ENCODE measurements at places on chromosomes 16 and 17.

DNA sequence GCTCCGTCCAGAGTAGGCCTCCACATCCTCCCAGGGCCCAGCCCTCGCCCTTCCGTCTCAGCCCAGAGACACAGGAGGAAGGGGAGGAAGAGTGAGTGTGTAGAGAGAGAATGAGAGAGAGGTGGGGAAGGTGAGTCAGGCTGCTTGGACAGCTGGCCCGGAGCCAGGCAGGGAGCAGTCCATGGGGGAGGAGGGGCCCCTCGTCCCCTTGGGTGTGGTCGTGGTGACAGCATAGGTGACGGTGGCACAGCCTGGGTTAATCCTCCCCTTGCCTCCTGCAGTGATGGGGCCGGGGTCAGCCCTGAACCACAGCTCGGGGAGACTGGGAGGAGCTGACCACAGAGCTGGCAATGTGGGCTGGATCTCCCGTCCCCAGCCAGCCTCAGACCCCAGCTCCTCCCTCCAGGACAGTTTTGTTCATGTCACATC lies 36.5 kb downstream of the FA2H start:
- DNase-seq = no peak

- DNase-seq = no peak
Measured at GRCh38 chr17:18146980-18147379, 36.6 kb upstream of the ALKBH5 start.

- no peak for DNase-seq
Measured at GRCh38 chr16:47876511-47876910, 279.3 kb downstream of the ABCC12 start.

DNA sequence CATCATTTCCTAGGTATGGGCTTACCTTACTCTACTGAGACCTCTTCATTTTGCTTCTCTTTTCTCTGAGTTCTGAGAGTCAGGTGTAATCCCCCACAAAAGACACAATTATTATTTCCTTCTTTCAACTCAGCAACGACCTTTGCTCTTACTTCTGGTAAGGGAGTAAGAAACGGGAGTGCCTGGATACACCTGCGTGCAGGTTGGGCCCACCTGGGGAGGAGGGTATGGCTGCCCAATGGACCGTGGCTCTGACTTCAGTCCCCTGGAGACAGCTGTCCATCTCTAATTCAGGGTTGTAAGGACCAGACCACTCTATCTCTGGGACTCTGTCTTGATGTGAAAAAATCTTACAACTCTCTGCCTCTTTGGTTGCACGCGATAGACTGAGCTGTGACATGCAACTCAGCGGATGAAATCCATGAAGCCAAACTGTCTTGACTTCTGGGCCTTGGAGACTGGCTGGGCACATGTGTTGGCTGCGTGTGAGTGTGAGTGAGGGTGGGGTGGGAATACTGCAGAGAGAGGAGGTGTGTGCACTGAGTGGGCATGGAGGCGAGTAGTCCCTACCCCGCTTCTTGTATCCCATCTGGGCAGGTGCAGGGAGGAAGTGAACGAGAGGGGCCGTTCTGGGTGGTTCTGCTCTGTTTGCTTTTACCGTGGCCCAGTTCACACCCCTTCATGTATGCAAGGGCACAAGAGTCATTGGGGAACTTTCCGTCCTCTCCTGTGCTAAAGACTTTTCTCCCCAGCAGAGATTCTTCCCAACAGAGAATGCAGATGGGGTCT lies 1.2 kb downstream of the TMEM238L start:
- no peak for DNase-seq

DNA sequence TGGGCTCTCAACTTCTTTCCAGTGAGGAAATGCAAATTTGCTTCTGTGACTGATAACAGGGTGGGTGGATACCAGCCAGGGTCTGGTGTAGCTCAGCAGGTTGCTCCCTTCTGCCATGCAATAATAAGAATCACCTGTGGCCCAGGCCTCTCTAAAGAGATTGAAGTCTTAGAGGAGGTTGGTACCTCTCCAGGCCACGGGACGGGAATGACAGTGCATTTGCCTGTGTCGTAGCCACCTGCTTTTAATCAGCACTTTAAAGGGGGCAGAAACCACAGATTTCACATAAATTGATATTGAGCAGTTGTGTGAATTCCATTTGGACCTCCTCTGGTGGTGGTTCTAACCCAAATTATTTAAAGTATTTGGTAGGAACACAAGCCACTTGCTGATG lies 246.9 kb downstream of the PRKCA start:
- DNase-seq = no peak

- DNase-seq = no peak
Measured at GRCh38 chr16:56371660-56371937, 53.7 kb downstream of the AMFR start.

DNA sequence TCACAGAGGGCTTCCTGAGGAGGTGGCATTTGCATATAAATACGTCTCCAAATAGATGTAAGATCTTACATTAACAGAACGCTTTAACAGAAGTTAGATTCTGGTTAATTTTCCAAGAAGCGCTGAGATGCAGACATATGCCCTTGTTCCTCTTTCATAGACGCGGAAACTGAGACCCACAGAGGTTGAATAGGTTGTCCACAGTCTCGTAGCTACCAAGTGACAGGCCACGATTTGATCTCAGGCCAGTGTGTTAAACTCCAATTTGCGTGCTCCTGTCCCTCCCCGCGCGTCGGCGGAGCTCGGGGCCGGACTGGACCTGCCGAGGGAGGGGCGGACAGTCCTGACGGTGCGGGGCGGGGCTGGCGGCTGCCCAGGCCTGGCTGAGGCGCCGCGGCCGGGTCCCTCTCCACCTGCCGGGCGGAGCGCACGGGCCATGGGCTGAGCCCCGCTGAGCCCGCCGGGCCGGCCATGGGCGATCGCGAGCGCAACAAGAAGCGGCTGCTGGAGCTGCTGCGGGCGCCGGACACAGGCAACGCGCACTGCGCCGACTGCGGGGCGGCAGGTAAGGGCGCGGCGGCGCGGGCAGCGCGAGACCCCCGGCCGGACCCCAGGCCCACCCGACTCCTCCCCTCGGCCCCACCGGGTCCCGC lies at the start of gene ADAP2:
TSS of gene ADAP2 (plus strand) at position 402 of the 653 bp plus-strand sequence. CDS start at position 472, 70 bp downstream.
- peak; percentile 8 for DNase-seq

DNA sequence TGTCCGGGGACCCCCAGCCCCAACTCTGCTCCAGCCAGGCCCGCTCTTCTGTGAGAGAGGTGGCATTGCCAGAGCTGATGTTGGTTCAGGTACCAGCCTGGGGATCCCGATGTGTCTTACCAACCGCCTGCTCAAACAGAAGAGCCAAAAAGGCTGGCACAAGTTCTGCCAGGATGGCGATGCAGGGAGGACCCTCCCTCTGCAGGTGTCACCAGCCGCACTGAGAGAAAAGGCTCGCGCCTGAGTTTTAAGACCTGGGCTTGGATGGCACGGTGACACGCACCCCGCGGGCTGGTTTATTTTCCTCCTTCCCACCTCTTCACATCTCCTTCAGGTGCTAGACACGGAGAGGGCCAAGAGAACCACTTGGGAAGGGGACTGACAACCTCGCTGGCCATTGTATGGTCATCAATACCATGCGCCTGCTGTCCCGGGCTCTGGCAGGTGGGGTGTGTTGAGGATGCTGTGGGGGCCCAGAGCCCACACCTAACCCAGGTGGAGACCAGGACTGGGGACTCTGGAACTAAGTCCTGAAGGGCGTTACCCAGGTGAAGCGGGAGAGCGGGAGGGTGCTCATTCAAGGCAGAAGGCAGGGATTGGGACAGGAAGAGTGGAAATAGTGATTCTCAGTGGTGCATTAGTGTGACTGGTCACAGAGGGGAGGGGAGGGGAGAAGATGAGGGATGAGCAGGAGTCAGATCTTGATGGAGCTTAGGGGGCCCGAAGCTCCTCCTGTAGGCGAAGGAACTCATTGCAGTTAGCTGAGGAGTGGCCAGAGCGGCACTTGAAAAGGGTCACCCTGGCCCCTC lies 16.3 kb downstream of the FOXJ1 start:
- DNase-seq = no peak

DNA sequence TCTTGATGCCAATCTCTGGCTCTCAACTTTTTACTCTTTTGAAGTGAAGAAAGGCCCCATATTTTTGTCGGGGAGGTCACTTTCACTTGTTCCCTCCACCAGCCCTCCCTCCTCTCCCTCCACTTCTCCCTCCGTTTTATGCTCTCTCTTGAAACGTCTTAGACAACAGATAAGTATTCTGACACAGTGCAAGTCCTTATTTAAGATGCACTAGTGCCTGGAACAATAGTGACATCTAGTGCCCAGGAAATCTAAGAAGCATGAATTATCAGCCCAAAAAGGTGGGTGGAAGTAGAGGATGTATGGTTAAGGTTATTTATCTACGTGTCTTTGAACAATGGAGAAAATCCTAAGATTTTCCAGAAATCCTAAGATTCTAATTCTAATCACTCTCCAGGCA lies 17.9 kb downstream of the PSME3IP1 start:
- peak; percentile 78 for DNase-seq

- DNase-seq = no peak
Measured at GRCh38 chr17:13462146-13462545, 139.6 kb downstream of the HS3ST3A1 start.

GRCh38 chr16:72285324-72285723 lies 113.4 kb upstream of the PMFBP1 start:
- no peak for DNase-seq

DNA sequence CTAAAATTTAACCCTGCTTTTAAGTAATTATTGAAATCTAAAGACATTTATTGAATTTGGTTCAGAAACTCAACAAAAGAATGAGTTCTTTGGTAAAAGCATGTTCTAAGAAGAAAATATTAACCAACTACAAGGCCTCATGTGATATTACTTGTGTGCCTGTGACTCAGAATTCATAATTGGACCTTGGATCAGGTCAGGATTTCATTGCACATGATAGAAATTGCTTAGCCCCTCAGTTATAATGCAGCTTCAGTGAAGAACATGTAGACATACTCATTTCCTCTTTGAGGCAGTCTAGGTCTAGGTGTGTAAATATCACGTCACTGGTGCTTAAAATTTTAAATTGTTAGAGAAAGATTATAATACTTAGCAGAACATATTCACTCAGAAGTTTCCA lies 410.0 kb upstream of the SOX9 start:
- DNase-seq = no peak

DNA sequence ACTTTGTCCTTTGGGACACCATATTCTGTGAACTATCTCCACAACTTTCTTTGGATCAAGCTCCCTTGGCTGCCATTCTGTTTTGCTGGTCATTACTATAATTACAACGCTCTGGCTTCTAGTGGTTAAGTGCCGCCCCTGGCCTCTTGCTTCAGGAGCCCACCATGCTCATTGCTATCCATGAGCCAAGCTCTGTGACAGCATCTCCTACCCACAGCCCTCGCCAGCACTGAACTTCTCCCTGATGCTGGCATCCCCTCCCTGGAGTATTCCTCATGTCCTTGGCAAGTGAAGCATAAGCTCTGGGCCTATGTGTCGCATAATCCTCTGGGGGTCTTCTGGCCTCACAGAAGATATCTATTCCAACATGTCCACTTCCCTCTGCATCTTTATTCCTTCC lies 60.6 kb upstream of the DHX40 start:
- no peak for DNase-seq

DNA sequence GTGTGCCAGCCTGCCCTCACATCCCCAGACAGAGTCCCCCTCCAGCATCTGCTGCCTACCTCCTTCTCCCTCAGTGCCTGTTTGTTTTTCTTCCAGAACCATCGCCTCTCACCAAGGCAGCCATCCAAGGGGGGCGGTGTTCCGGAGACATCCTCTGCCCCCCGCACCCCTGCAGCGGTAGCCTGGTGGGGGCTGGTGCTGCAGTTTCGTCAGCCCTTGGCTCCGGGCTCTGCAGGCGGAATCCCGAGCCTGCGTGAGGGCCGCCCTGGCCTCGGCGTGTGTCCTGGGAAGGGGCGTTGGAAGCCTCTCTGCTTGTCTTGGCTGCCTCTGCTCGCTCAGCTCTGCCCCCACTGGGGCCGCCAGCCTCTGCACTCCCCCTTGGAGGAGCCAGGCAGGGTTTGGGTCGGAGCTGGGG lies 126.0 kb upstream of the CIBAR2 start:
- DNase-seq = no peak

GRCh38 chr16:48153774-48154173 lies 2.0 kb downstream of the ABCC12 start:
- no peak for DNase-seq

GRCh38 chr17:8192070-8192815 lies 2.3 kb upstream of the BORCS6 start:
- DNase-seq = peak; percentile 84

- DNase-seq = no peak
Measured at GRCh38 chr17:63682441-63682840, 17.5 kb downstream of the LIMD2 start.

- DNase-seq = no peak
Measured at GRCh38 chr17:79920751-79921410, 81.6 kb upstream of the CBX4 start.

DNA sequence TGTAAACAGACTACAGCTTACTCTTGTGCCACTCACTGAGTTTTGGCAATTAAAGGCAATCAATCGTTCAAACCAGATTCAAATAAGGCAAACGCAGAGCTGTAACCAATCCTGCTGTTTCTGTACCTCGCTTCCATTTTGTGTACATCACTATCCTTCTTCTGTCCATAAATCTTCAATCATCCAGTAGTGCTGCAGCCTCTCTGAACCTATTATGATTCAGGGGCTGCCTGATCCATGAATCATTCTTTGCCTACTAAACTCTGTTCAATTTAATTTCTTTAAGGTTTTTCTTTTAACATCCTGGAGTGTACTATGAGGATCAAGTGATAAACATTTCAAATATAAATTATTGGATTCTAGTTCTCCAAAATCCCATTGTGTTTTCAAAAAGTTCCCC lies 93.9 kb downstream of the CEP112 start:
- DNase-seq = no peak

GRCh38 chr16:85965125-85965524 lies 66.2 kb downstream of the IRF8 start:
- DNase-seq = no peak

DNA sequence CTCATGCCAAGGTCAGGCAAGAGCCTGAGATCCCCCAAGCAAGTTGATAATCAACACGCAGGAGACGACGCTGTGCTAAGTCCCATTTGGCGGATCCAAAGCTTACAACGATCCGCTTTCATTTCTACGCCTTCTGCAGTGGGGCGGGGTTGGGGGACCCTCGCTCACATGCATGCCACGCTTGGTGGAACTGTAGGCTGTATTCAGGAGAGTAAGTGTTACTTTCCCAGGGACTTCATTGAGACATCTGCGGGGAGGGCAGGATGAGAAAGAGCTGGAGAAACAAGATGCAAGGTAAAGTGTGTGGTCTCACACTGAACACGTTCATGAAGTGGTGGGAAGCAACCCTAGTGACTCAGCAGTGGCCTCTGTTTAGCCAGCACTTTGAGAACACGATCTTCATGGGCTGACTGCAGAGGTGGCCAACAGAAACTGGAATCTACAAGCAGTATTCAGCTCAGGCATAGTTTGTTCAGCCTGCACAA lies 100.5 kb downstream of the XYLT1 start:
- DNase-seq = no peak
